ENCODE measurements at places on chromosomes 16 and 17.
A peak's percentile ranks its signal among the peaks of the same experiment; 100 is the strongest.

DNA sequence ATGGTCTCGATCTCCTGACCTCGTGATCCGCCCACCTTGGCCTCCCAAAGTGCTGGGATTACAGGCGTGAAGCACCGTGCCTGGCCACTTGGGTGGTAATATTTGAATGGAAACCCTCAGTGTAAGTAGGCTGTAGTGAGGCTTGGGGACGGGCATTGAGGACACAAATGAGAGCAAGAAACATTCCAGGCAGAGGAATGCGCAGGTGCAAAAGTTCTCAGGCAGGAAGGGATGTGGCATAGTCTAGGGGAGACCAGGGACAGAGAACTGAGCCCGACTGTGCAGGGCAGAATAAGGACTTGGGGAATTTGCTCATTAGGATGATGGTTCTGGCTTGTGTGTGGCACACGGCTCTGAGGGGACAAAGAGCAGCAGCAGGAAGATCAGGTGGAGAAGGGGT is 54.8 kb downstream of the GRB2 start:
- DNase-seq = no peak

- DNase-seq = no peak
Observed at GRCh38 chr17:47352848-47353247, 29.1 kb downstream of the EFCAB13 start.

DNA sequence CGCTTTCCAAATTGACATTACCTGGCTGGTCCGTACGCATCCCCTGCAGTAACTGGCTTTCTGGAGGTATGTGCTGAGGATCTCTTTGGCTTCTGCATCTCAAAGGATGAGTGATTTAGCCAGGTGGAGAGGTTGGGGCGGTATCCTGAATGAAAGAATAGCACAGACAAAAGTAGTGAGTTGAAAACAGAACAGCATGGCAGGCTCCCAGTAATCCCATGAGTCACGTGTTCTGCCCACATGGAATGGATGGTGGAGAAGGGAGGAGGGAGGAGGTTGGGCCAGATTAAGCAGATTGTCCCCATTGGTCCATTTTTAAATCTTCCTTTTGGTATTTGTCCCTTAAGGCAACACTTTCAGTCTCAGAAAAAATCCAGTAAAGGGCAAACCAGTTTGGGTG is 176.0 kb downstream of the WWOX start:
- no peak for DNase-seq

GRCh38 chr17:45087504-45087975 is 26.4 kb downstream of the NMT1 start:
- DNase-seq = no peak

GRCh38 chr17:55278173-55278961 is 13.6 kb downstream of the HLF start:
- no peak for DNase-seq

DNA sequence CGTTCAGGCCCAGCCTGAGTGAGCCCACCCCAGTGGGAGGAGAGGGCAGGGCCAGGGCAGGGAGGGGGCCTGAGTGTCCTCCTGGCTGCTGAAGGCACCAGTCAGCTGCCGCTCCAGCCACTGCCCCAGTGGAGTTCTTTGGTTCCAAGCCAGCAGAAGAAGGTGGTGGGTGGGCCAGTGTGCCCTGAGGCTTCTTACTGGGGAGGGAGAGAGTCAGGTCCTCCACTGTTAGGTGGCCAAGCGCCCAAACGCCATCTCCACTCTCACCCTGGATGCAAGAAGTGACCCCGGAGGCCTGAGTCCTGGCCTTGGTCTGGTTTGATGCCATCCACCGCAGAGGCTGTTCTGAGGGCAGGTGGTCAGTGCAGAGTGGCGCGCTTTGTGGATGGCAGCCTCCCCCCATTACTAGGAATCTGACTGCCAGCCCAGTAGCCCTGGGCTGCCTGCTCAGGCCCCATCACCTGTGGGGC is 2.2 kb downstream of the RNF213 start:
- no peak for DNase-seq

- DNase-seq = no peak
Observed at GRCh38 chr16:10535461-10535860, 44.9 kb downstream of the EMP2 start.

DNA sequence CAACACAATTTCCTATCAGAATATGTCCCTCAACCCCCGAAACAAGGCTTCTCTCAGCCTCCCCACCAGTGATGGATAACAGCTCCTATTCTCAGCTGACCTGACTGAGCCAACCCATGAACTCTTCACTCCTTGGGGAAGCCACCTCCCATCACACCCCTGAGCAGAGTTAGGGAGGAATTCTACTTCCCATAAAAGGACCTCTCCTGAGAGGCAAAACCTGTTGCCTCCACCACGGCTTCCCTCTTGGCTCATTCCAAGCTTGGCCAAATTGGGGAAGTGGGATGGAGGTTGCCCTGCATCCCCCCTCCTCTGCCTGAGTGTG is 5.7 kb upstream of the RASL10B start:
- DNase-seq = no peak

GRCh38 chr16:10114409-10114808 is 67.8 kb downstream of the GRIN2A start:
- DNase-seq = no peak

GRCh38 chr17:1779571-1780131 is 17.8 kb downstream of the SERPINF1 start:
- peak; percentile 91 for DNase-seq

DNA sequence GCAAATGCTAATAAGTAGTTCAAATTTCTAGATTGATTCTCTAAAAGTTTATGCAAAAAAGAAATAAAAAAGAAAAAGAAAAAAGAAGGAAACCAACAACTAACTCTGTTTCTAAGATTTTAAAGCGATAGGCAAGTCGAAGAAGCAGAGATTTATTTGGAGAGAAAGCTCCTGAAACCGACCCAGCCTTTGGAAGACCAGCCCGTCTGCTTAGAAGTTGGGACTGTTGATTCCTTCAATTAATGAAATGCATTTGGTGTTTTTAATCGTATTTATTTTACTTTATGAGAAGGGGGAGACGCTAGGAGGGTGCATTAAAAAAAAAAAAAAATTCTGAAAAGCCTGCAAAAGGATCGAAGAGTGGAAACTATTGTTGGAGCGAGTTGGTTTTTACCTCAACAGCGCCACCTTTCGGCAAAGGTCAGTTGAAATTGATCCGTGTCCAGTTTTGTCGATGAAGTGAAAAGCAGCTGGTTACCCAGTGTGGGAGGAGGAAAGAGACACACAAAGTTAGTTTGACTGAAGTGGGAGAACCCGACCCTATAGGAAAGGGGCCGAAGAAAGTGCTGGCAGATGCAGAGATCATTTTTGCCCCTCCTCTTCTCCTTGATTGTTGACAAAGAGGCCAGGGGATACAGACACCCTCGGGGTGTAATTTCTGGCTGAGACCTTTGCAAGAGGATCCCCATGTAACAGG is 1.5 kb upstream of the MAF start:
- peak; percentile 73 for DNase-seq

GRCh38 chr17:59315866-59316265 is 15.6 kb upstream of the YPEL2 start:
- no peak for DNase-seq

DNA sequence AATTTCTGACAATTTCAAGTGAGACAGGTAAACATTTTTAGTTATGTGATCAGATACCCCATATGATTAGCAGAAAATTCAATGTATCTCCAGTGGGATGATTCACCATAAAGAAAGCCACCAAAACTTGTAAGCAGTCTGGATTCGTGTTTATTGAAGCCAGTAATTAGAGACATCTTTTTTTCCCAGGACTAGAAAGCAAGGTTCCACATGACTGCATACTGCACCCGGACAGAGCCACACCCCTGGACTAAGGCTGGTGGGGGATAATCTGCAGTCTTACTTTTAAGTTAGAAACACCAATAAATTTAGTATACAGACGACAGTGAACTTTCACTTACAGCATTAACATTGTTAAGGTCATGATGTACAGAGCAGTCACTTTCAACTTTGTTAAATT is 24.2 kb upstream of the CMTM4 start:
- no peak for DNase-seq

DNA sequence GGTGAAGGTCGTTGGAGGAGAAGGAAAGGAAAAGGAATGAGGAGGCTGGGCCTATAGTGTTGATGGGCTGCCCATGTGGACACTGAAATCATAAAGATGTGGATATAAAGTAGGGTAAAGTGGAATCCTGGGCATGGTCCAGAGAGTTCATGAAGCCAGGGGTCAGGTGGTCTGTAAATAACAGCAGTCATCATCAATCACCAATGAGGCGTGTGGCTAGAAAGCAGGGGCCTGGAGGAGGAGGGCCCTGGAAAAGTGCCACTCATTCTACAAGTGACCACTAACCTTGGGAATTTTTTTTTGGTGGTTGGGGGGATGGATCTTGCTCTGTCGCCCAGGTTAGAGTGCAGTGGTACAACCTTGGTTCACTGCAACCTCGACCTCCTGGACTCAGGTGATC is 115.3 kb upstream of the NOL11 start:
- no peak for DNase-seq

DNA sequence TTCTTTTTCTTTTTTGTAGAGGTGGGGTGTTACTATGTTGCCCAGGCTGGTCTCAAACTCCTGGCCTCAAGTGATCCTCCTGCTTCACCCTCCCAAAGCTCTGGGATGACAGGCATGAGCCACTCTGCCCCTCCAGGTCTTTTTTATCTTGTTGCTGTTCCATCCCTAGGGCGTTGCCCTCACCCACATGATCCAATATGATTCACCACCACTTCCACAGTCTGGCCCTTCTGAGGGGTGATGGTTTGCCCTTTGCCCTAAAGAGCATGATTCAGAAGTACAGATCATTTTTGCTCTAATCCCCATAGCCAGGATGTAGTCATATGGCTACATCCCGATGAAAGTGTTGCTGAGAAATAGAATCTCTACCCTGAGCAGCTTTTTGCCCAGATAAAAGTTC is 18.8 kb downstream of the STX4 start:
- DNase-seq = peak; percentile 92

DNA sequence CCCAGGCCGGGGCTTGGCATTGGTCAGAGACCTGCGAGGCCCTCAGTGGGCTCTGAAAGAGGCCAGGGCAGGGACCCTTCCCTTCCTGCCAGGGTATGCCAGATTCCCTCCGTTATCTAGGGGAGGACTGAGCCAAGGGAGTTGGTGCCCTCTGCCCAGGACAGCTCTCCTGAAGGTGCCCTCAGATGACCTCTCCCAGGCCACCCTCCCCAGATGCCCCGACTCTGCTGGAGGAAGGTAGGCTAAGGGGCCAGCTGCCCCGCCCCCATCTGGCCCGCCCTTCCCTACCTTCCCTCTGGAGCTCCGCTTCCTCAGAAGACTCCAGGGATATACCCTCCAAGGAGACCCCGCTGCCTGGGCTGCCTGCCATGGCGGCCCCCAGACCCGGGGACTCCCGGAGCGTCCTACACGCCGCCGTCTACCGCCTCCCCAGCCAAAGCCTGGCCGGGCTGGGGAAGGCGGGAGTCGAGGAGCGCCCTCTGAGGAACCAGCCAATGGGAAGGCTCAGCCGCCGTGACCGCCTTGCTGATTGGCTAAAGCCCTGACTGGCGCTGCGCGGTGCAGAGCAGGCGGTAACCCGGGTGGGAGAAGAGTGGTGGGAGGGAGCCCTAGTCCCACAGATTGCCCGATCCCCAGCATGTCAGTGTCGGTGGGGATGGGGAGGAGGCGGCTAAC is 7.0 kb downstream of the MPP2 start:
- peak; percentile 100 for DNase-seq

GRCh38 chr17:30965686-30966085 is 5.2 kb upstream of the RNF135 start:
- DNase-seq = no peak

DNA sequence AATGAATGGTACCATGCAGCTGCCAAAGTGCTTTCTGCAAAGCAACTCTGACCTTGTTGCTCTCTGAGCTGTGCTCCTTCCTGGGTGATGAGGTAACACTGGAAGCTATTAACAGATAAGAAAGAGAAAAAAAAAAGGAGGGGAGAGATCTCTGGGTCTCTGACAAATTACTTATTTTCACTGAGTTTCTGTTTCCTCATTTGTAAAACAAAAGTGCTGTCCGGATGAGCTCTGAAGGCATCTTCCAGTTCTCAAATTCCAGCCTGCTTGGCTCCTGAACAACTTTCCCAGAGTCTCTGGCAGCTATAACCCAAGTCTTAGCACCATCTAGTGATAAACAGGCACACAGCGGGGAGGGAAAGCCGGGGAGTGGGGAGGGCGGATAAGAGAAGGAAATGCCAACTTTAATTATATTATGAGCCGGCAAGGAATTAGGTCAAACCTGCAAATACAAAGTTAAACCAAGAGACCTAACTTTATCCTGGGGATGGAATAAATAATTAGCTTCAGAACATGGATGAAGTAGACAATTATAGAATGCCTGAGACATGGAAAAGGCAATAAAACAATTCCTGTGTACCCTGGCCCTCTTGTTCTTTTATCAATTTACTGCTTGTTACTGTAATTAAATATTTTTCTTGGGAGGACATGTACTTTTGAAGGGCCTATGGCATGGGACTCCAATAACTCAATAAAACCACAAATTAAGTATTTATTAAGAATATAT is 61.3 kb upstream of the KIFC3 start:
- peak; percentile 89 for DNase-seq
